ENCODE measurements at places on chromosomes 7 and 10.

GRCh38 chr7:14688208-14688607 lies 214.3 kb downstream of the DGKB start:
- DNase-seq: no peak

GRCh38 chr7:94374721-94375566 lies 19.8 kb upstream of the COL1A2 start:
- no peak for DNase-seq

DNA sequence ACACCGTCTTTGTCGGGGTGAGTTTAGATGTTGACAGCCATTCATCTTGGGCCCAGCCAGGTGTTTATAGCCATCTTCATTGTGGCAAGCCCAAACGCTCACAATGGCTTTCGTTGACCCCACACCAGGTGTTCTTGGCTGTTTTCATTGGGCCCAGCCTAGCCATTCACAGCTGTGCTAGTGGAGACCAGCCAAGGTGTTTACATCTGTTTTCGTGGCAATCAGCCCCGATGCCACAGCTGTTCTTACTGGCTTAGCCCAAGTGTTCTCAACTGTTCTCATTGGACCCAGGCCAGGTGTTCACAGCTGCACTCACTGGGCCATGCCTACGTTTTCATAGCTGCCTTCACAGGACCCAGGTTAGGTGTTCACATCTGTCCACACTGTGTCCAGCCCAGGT lies 7.7 kb downstream of the FRG2B start:
- no peak for DNase-seq

DNA sequence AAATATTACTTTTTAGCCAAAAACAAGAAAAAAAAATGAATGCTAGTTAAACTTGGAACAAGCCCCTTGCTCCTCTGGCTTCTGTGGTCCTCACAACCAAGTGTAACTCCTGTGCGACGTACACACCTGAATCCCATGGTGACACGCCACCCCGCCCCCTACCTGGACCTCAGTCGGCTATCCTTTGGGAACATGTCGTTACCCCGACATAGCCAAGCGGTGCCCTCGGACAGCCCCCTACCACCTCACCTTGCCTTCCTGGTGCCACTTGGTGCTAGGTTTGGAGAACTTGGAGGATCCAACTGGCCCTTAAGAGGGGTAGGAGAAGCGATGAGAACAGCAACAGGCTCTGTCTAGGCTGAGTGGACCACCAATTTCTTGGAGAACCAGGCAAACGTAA lies 12.0 kb upstream of the SMARCD3 start:
- DNase-seq: no peak

- no peak for DNase-seq
Measured at GRCh38 chr7:1105189-1105588, 17.3 kb downstream of the GPER1 start.

DNA sequence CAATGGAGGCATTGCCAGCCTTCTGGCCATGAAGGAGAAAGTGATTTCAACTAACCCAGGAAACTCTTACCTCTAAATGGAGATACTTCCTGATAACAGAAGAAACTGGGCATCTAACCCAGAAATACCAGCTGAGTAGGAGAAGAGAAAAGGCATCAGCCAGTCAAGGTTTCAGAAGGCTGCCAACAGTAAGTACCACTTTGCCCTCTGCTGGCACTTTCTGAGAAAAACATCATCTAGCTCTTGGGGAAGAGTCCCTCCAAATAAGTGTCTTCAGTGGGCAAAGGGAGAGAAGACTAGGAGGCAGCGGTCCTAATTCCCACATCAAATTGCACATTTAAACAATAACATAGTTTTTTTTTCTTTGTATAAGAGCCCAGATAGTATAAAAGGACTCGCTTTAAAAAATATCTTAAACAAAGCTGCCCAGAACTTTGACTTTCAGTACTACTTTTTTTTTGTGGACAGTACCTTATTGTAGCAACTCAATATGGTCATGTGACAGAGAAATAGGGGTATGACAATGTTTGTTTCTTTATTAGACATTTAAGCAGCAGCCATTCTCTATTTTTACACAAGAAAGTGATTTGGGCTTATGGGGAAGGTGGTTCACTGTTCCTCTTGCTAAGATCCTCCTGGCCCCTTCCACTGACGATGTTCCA lies 157.3 kb downstream of the CTTNBP2 start:
- DNase-seq: no peak

GRCh38 chr7:30934732-30935568 lies 23.3 kb downstream of the AQP1 start:
- no peak for DNase-seq

- DNase-seq: no peak
Measured at GRCh38 chr7:128025380-128025779, 5.9 kb downstream of the LRRC4 start.

- no peak for DNase-seq
Measured at GRCh38 chr10:93872375-93873158, 21.2 kb upstream of the SLC35G1 start.

- no peak for DNase-seq
Measured at GRCh38 chr7:150311146-150311545, 12.0 kb upstream of the LRRC61 start.

GRCh38 chr7:65268782-65269149 lies 104.9 kb upstream of the ZNF92 start:
- DNase-seq: no peak

- DNase-seq: no peak
Measured at GRCh38 chr10:121455377-121455776, 142.9 kb downstream of the FGFR2 start.

GRCh38 chr7:76069238-76069638 lies 21.3 kb downstream of the MDH2 start:
- DNase-seq: no peak

DNA sequence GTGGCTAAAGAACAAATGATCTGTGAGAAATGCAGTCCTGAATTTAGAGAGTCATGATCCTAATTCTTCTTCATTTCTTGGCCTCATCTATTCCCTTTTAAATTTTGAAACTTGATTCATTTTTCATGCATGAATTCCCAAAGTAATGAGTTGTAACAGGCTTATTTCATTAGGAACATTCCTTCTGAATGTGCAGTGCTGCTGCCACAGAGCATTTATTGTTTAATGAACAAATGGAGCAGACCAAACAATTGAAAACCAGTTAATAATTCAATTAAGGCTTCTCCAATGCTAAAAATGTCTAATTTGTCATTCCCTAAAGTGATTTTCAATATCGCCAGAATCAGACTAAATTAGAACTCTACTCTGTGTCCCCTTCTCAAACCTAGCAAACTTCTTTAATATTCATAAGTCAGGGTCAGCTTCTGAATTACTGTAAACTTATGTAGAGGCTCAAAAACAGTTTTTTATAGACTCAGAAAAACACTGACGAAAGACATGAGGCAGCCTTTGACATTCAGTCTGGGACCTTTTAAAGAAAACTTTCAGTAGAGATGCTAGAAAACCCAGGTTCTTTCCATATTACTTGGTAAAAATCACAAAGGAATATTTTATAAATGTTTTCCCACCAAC lies 14.5 kb downstream of the LSMEM1 start:
- no peak for DNase-seq

DNA sequence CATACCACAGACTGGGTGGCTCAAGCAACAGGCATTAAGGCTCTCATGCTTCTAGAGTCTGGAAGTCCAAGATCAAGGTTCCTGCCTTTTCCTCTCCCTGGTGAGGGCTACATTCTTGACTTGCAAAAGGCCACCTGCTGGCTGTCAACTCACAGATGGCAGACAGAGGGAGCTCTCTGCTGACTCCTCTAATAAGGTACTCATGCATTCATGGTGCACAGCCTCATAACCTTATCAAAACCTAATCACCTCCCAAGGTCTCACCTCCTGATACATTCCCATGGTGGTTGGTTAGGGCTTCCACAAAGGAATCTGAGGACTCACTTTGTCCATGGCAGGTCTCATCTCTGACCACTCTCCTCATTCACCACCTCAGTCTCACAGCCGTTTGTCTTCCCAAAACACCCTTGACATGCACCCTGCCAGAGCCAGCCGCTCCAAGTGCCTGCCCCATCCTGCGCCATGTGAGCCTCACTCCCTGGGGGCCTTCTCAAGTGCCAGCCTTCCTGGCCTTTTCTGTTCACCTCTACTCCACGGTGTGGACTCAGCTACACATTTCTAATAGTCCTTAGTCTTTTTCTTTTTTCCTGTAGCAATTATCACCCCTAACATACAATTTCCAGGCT lies 400.3 kb upstream of the ADARB2 start:
- DNase-seq: no peak

DNA sequence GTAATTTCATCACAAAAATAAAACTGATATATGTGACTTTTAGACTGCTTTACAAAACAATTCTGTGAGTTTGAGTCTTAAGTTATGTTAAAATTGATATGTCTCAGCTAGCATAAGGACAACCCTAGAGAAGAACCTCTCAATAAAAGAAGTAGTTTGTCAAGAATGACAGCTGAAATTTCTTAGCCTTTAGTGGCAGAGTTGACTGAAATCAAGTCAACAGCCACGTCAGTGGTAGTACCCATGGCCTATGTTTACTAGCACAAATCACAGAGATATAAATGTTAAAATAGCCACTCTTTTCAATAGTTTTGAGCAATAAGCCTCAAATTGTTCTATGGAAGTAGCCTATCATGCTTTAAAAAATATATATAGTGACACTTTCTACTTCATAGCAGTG lies 138.9 kb upstream of the FERD3L start:
- DNase-seq: no peak

DNA sequence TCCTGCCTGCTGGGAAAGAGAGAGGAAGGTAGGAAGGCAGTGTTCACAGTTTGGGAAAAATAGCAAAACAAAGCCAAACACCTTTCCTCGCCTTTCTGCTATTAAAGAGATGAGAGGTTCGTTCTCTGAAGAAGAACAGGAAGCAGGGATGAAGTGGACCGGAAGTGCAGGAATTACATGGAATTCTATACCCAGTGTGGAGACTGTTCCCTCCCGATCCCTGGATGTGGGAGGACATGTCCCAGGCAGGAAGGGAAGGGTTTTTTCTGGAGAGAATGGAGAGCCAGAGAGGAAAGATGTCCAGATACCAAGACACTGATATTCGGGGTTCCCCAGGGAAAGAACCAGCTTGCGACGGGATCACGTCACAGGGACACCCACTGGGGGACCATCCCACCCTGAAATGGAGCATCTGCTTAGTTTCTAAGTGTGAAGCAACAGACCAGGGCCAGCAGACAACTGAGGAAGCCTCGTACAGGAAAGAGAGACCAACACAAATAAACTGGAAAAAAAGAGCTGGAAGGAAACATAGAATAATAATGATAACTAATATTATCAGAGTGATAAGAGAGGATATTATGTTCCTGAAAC lies 187.6 kb downstream of the PRPF18 start:
- no peak for DNase-seq

GRCh38 chr10:2222631-2223030 lies 485.3 kb upstream of the ADARB2 start:
- DNase-seq: no peak

- DNase-seq: no peak
Measured at GRCh38 chr10:13969792-13970140, 361.0 kb downstream of the FRMD4A start.

- DNase-seq: no peak
Measured at GRCh38 chr7:95690367-95690947, 81.9 kb upstream of the DYNC1I1 start.

DNA sequence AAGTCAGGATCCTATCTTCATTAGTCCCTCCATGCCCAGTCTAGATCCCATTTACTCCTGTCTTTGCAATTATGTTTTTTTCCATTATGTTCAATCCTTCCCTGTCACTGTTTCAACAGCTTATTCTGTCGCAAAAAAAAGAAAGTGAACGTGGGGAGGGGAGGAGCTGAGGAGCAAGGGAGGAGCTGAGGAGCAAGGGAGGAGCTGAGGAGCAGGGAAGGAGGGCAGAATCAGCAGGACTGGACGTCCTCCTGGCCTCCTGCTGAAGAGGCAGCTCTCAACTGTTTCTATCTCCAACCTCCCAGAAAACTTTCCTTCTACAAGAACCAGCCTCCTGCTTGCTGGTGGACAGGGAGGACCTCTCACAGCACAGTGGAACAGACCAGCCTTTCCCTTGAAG lies 26.0 kb downstream of the LARP4B start:
- no peak for DNase-seq

GRCh38 chr10:97006364-97006763 lies 174.3 kb downstream of the LCOR start:
- no peak for DNase-seq

- no peak for DNase-seq
Measured at GRCh38 chr7:21108182-21108581, 319.7 kb upstream of the SP4 start.

DNA sequence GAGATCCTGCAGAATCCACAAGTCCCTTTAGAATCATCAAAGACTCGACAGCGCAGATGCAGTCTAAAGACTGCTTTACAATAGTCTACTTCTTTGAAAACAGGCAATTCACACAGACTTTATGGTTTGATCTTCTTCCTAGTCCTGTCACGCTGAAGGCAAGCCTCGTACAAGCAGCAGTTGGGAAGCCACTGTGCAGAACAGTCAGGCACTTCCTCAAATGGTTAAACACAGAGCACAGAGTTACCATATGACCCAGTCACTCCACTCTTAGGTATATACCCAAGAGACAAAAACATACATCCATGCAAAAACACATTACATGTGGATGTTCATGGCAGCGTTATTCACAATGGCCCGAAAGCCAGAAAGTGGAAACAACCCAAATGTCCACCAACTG lies 41.4 kb downstream of the LRRC20 start:
- no peak for DNase-seq

DNA sequence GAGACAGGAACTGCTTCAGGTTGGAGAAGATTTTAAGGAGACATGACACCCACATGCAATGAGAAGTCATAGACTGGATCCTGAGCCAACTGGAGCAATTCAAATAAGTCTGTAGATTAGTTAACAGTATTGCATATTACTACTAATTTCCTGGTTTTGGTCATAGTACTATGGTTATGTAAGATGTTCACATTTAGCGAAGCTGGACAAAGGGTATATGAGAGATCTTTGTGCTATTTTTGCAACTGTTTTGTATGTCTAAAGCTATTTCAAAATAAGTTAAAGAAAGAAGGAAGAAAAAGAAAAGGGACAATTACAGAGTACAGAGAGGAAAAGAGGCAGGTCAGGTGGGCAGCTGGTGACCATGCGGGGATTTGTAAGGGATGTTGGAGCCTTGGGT lies 116.5 kb upstream of the SVIL start:
- DNase-seq: no peak

GRCh38 chr10:89309156-89310055 lies 7.6 kb downstream of the IFIT2 start:
- no peak for DNase-seq

GRCh38 chr7:27640884-27641574 lies 21.7 kb downstream of the HIBADH start:
- no peak for DNase-seq
